ENCODE measurements at places on chromosomes 5 and 9.

DNA sequence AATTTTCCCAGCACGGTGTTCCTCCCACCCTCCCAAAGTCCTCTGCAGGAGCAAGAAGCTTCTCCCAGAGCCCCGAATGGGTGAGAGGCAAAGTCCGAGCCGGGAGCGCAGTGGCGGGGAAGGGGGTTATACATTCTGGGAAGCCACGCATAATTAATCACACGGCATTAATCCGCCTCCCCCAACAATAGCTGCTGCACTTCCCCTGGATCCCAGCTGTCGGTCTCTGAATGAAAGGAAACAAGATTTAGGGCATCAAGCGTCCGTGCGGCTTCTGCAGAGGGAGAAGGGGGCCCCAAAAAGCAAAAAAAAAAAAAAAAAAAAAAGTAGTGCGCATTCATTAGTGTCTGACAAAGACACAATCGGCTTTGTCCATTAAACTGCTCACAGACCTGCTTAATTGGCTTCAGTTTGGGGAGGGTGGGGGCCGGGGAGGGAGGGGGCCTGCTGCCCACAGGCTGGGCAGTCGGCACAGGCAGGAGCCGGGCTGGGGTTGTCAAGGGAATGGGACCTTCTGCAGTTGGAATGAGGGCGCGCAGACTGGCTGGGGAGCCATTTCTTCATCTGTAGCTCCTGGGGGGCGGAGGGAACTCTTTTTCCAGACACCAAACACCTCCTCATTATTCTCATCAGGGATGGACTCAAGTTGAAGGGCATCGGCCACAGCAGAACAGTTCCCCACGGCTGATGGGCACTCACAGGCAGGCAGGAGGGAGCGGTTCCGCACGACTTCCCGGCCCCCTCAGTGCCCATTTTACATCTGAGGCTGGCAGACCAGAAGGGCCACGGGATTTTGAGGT, 3.4 kb downstream of the NOTCH1 start:
- DNase-seq = no peak

DNA sequence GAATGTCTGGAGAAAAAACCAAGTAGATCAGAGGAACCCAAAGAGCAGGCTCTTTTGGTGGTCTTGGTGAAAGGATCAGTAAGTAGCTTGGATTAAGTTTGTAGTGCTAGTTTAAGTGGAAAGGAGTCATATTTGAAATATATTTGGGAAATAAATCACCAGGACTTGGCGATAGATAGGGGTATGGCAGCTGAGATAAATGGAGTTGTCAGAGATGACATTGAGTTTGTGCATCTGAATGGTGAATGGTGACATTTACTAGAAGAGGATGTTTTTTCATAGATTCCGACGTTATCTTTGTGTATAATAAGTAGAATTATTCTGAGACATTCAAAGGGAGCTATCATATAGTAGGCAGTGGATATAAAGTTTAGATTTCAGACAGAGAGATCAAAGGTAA, 143.6 kb upstream of the RASGRF2 start:
- DNase-seq = no peak

DNA sequence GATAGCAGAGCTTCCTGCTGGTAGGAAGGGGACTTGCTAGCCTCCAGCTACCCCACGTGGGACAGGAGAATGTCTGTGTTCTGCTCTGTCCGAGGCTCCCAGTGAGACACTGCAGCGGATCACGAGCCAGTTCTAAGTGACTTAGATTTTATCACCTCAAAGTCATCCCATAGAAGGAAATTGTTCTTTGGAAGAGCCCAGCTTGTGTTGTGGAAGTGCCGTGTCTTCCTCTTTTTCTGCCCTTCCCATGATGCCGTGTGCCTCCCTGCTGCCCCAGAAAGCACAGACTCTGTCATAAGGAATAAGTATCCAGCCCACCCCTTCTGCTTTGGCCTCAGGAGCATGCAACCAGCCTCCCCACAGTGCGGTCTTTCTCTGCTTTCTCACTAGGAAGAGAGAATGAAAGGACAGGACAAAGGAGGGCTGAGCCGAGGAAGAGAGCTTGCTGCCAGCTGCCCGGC, 35.6 kb downstream of the RUFY1 start:
- DNase-seq = no peak

DNA sequence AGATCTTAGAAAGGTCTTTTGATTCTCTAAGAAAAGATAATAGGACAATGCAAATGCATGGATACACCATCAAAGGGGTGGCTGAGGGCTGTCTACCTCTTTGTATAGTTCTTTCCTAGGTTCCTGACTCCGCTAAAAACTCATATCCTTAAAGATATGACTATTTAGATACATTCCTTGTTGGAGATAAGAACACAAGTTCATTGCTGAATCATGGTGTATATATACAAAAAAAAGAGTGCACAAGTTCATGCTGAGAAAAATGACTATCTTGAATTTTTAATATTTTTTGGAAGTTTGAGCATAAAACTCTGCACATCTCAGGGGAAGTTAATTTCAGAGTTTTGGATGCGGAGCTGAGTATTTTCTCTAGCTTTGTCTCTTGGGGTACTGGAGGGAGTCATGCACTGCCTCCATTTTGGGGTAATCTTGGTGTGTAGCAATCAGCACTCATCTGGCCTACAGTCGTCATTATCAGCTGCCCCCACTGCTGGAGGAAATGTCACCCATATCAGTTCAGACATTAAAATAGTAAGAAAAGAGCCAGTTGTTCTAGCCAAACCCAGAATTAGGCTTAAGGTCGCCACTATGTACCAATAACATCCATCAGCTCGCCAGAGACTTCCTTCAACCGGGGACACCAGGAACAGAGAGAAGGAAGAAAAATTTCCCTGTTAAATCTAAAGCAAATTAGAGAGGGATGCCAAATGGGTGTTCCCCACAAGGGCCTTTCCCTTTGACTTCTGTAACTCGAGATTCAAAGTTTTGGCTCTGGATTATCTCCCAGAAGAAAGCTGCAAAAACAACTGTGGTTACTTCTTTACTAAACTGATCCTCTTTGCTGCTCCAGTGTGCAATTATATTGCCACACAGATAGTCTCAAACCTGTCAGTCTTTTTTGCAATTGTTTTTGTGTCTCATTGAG, 49.0 kb downstream of the PTTG1 start:
- no peak for DNase-seq

DNA sequence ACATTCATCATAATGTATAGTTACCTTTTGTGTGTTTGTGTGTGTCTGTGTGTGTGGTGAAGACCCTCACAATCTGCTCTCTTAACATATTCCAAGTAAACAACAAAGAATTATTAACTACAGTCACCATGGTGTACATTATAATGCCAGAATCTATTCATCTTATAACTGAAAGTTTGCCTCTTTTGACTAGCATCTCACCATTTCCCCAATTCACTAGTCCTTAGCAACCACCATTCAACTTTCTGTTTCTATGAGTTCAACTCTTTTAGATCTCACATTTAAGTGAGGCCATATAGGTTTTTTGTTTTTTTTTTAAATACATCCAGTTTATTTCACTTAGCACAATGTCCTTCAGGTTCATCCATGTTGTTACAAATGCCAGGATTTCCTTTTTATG, 83.6 kb downstream of the SMC2 start:
- DNase-seq = no peak

DNA sequence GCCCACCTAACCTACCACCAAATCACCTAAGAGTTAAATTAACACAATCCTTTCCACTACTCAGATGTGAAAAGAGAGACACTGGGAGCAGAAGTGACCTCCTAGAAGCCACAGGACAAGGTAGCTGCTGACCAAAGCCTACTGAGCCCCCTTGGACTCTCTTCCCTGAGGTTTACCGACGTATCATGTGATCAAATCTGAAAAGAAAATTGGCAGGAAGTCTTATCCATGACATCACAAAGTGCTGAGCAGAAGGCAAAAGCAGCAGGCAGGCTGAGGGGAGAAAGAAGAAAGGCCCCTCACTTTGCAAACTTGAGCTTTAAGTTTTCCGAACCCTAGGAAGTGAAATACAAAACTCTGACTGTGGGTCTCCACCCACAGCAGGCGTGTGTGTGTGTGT, 11.1 kb downstream of the PRELID2 start:
- DNase-seq = no peak

DNA sequence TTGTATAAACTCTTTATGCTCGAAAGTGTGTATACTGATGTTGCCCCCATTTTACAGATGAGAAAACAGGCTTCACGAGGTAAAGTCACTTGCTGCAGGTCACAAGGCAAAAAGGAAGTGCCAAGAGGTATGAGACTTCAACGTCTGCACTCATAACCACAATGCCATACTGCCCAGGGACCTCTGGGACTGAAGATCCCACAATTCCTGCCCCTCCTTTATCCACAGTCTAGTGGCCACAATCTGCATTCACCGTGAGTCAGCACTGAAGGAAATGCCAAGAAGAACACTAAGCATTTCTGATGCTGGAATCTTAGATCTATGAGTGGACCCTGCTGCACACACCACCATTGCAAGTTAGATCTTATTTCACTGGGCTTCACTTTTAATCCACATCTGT, 37.3 kb downstream of the MED27 start:
- DNase-seq = no peak

- no peak for DNase-seq
Measured at GRCh38 chr9:109274884-109275730, 45.8 kb downstream of the EPB41L4B start.

DNA sequence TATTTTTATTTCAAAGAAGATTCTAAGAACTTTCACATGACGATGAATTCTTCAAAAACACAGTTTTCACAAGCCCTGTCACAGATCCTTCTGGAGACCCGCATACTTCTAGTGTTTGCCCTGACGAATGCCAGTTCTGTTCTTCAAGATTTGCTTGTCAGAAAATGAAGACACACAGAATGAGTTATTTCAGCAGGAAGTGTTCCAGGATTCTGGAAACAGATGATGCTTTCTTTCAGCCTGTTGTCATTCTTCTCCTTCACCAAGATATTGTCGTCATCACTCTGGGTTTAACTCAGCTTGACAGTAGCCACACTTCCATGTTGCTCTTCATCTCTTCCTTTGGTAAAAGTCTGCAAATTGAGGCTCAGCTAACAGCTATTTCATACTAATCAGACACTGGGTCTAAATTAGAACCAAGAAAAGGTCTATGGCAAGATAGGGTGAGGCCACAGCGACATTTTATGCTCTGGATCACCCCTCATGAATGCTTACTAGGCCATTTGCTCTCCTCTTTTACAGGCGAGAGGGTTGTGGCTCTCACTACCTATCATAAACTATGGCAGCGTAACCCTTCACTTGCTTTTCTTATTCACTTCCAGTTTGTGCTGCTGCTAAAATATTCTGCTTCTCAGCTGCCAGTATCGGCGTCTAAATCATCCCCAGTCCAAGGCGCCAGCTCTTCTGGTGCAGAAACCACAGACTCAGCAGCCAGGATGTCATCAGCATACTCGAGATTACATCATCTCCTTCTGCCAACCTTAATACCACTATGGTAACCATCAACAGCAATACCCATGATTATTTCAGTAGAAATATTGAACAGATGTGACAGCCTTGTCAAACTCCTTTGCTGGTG, 159.6 kb upstream of the TBCA start:
- DNase-seq = no peak

DNA sequence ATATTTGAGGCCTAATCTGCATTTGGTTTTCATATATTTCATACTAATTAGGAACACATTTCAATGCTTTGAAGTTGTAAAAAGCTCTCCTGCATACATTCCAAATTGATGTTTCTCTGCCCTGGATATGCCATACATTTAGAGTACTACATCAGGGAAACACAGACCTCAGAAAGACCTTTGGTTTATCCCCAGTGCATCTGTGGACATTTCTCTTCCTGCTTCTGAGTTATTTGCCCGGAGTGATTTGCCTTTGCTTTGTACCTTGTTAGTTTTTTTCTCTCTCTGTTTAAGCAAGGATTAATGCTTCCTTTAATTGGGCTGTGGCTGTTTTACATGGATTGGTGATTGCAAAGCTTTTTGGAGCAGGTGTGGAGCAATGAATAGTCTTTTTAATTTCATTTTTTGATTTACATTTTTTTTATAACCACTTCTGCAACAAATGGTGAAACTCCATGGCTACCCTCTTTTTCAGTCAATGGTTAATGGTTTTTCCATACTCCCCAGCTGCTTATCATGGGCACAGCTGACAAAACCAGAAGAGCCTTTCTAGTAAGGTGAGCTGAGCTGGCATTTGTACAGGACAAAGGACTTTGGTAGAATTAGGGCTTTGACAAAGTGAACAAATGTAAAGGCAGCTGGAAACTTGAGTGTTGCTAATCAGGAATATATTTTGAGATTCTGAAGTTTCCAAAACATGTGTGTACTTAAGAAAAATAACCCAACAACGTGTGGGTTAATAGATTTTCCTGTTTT, 54.2 kb downstream of the ZSWIM6 start:
- no peak for DNase-seq

DNA sequence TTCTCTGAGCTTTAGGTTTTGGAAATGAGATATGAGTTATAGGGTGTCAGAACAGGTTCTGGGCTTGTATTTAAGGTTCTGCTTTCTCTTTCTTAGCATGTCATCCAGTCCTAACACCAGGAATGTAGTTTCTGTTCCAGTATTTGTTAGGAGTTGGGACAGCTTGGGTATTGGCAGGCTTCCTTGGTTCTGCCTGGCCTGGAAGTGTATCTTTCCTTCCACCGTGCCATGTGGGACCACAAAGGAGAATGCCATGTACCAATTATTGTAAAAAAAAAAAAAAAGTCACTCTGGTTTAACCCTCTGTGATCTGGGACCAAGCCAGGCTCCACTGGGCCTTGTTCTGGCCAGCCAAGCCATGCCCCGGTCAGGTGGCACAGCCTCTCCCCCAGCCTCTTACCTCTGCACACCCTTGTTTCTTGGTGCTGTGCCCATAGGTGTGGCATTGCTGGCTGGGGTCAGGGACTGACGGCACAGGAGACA, 47.8 kb downstream of the ARHGAP26 start:
- DNase-seq = no peak

DNA sequence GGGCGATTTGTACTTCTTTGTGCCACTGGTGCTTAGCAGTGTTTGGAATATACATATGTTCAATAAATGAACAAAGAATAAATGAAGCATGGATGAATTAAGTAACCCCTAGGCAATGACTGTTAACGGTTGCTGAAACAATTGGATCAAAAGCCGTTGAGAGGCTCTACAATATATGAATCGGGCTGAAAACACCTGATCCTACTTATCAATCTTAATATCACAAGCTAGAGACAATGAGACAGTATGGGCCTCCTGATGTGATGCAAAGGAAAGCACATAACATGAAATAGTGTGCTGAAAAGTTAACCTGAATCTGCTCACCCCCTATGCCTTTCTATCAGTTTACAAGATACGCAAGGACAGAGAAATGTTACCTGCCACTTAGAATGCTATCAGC, 410.3 kb upstream of the RGMB start:
- no peak for DNase-seq

GRCh38 chr9:73176450-73176875, 24.8 kb downstream of the ANXA1 start:
- no peak for DNase-seq

- DNase-seq = no peak
Measured at GRCh38 chr5:10746711-10747110, 14.3 kb downstream of the DAP start.

GRCh38 chr9:76333964-76334363, 60.3 kb downstream of the RFK start:
- no peak for DNase-seq
